Smooth muscle cell of the umbilical artery (primary cell): ENCODE measurements at places on chromosomes 7 and 10. TPM values are rescaled to one million over a fixed set of nuclear protein-coding genes. Genes with fewer than 3 reads are reported as not detected.

SPDYE2B gene
- total RNA-seq: not detected in 2 replicates

ASAH2 gene
- total RNA-seq: 0.59 and 2.3 TPM in 2 replicates

GCC1 gene
- 28.1 and 29.1 TPM in 2 replicates for total RNA-seq

C10orf105 gene
- total RNA-seq: not detected in 2 replicates

AKR1C1 gene
- 6.8 and 8.3 TPM in 2 replicates for total RNA-seq

CALCR gene
- total RNA-seq: not detected in 2 replicates

PDK4 gene
- under 0.01 TPM in 1 of 2 replicates, not detected in the other for total RNA-seq

NME8 gene
- not detected in 2 replicates for total RNA-seq

VAX1 gene
- total RNA-seq: not detected in 2 replicates

FERD3L gene
- total RNA-seq: not detected in 2 replicates

TLL2 gene
- under 0.01 and 0.60 TPM in 2 replicates for total RNA-seq

CARD11 gene
- 2.8 and 3.0 TPM in 2 replicates for total RNA-seq

EBF3 gene
- total RNA-seq: not detected in 2 replicates

PNLIPRP3 gene
- total RNA-seq: not detected in 2 replicates

DPYSL4 gene
- 6.3 and 33.0 TPM in 2 replicates for total RNA-seq

ADAP1 gene
- total RNA-seq: 5.3 and 8.1 TPM in 2 replicates

TRPV5 gene
- not detected in 2 replicates for total RNA-seq

ECHDC3 gene
- 3.3 and 3.9 TPM in 2 replicates for total RNA-seq

LIPJ gene
- total RNA-seq: not detected in 2 replicates

LYZL1 gene
- total RNA-seq: not detected in 2 replicates

CDK1 gene
- 4.8 and 31.6 TPM in 2 replicates for total RNA-seq

CAV1 gene
- 57.0 and 517 TPM in 2 replicates for total RNA-seq

XRCC2 gene
- total RNA-seq: 0.30 and 1.8 TPM in 2 replicates

PPA1 gene
- 192 and 209 TPM in 2 replicates for total RNA-seq

MRPS24 gene
- 37.0 and 67.1 TPM in 2 replicates for total RNA-seq

PTPRN2 gene
- under 0.01 and 0.05 TPM in 2 replicates for total RNA-seq

OR2A7 gene
- not detected in 2 replicates for total RNA-seq

TFR2 gene
- 0.83 and 0.89 TPM in 2 replicates for total RNA-seq

PAX4 gene
- total RNA-seq: not detected in 2 replicates

RBP3 gene
- total RNA-seq: under 0.01 TPM in 1 of 2 replicates, not detected in the other

WNT16 gene
- total RNA-seq: 0.30 and 0.42 TPM in 2 replicates

SH2D4B gene
- total RNA-seq: under 0.01 TPM in 1 of 2 replicates, not detected in the other

ASZ1 gene
- total RNA-seq: not detected in 2 replicates

STEAP1B gene
- 1.5 and 11.4 TPM in 2 replicates for total RNA-seq

SFRP4 gene
- 0.14 and 0.89 TPM in 2 replicates for total RNA-seq

FAM221A gene
- 1.2 and 2.0 TPM in 2 replicates for total RNA-seq

ENTPD1 gene
- 0.09 TPM in 1 of 2 replicates, not detected in the other for total RNA-seq

SDK1 gene
- total RNA-seq: 0.30 and 0.46 TPM in 2 replicates

MSS51 gene
- 2.1 and 2.7 TPM in 2 replicates for total RNA-seq

MAP3K8 gene
- 5.7 and 19.0 TPM in 2 replicates for total RNA-seq

PIK3CG gene
- total RNA-seq: not detected in 2 replicates

CALHM2 gene
- total RNA-seq: 9.2 and 12.1 TPM in 2 replicates

PRLHR gene
- not detected in 2 replicates for total RNA-seq

CFAP43 gene
- total RNA-seq: under 0.01 and 0.18 TPM in 2 replicates

ADRA2A gene
- not detected in 2 replicates for total RNA-seq

NKX1-2 gene
- total RNA-seq: not detected in 2 replicates

ANKRD30A gene
- total RNA-seq: not detected in 2 replicates

OGDHL gene
- total RNA-seq: 0.14 and 0.59 TPM in 2 replicates

CYP2W1 gene
- under 0.01 TPM in 1 of 2 replicates, not detected in the other for total RNA-seq

IFIT1B gene
- total RNA-seq: not detected in 2 replicates

MSMB gene
- not detected in 2 replicates for total RNA-seq

ERVW-1 gene
- not detected in 2 replicates for total RNA-seq

CPXM2 gene
- total RNA-seq: 3.6 and 6.8 TPM in 2 replicates

KIF11 gene
- 2.4 and 16.4 TPM in 2 replicates for total RNA-seq

SORCS1 gene
- total RNA-seq: under 0.01 TPM in 1 of 2 replicates, not detected in the other

SMKR1 gene
- total RNA-seq: not detected in 2 replicates

AGBL3 gene
- total RNA-seq: 0.89 and 0.97 TPM in 2 replicates
